ENCODE measurements at places on chromosomes 2 and 18. TPM values are rescaled to one million over a fixed set of nuclear protein-coding genes. Genes with fewer than 3 reads are reported as not detected.
A peak's percentile ranks its signal among the peaks of the same experiment; 100 is the strongest.

DNA sequence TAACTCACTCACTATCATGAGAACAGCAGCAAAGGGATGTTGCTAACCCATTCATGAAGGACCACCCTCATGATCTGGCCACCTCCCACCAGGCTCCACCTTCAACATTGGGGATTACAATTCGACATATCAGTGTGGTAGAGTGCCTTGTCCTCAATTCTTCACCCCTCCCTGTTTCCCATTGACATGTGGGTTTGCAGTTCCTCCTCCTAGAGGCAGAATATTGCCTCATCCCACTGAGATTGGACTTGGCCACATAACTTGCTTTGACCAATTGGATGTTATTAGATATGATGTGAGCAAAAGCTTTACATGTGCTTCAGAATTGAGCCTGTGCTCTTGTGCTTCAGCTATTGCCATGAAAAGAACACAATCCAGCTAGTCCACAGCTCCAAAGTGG, 217.0 kb upstream of the CXCR4 start:
- no peak overlapping the region for H3K4me3 ChIP-seq
- H3K4me1 ChIP-seq = no peaks in the 10 kb centered on the region
- no peak for DNase-seq
- H3K27ac ChIP-seq = no peak overlapping the region

Gene UGT1A10
- not detected for polyA plus RNA-seq

Gene UBE2E3
- polyA plus RNA-seq = 71.1 TPM

- H3K27ac ChIP-seq = no peak overlapping the region
- peaks cover 12% of the 10 kb centered on the region for H3K4me1 ChIP-seq
- H3K4me3 ChIP-seq = no peak overlapping the region
- no peaks in the 10 kb centered on the region for H3K27me3 ChIP-seq
- H3K36me3 ChIP-seq = no peaks in the 10 kb centered on the region
Observed at GRCh38 chr2:33288011-33288410, 188.4 kb upstream of the RASGRP3 start.

DNA sequence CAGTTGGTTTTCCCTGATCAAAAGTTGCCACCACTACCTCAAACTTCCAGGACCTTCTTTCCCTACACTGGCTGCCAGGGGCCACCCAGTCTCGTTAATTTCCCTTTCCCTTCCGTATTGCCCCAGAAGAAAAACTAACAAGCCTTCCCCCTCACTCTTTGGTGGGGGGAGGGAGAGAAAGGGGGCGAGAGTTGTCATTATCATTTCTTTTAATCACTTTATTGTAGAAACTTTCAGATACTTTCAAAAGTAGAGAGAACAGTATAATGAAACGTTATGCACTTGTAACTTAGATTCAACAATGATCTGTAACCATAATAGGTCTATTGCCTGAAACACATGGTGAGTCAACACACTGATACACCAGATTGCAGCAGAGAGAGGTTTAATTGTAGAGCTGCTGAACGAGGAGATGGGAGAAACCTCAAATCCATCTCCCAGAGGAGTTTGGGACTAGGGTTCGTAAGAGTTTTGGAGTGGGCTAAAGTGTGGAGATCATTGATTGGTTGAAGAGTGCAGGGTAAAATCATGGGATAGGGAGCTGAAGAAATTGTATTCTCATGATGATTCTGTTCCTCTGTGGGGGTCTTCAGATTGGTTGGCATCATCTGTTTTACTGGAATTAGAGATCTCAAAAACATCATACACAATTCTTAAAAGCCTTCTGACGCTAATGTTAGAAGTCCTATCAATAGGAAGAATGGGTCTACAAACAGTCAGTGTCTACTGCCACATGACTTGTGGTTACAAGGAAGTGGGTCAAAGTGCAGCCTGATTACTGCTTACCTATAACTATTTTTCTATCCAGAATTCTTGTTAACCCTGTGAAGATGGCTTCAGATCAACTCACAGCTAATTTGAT, 2.6 kb upstream of the RNF149 start:
- no peaks in the 10 kb centered on the region for H3K27me3 ChIP-seq
- peaks cover 40% of the 10 kb centered on the region for H3K4me1 ChIP-seq
- 0 out of 3 replicates have a peak, but pooled peaks cover 3% of the 10 kb centered on the region for H3K36me3 ChIP-seq
- H3K27ac ChIP-seq = peak overlapping the region; percentile 57
- H3K4me3 ChIP-seq = peak overlapping the region; percentile 10

- H3K4me1 ChIP-seq = peaks cover 86% of the 10 kb centered on the region
- H3K27ac ChIP-seq = no peak overlapping the region
- no peak overlapping the region for H3K4me3 ChIP-seq
- H3K36me3 ChIP-seq = no peaks in the 10 kb centered on the region
Observed at GRCh38 chr2:112813280-112813966, 23.2 kb downstream of the IL1B start.

Gene GLB1L
- 6.2 TPM for polyA plus RNA-seq

Gene EFR3B
- polyA plus RNA-seq = 0.42 TPM

GRCh38 chr2:3517948-3518495, 1.3 kb downstream of the ADI1 start:
- no peaks in the 10 kb centered on the region for H3K27me3 ChIP-seq
- peak overlapping the region; percentile 96 for H3K27ac ChIP-seq
- peaks cover 14% of the 10 kb centered on the region for H3K36me3 ChIP-seq
- H3K4me3 ChIP-seq = peak overlapping the region; percentile 88
- peaks cover 74% of the 10 kb centered on the region for H3K4me1 ChIP-seq
- peak; percentile 75 for DNase-seq

DNA sequence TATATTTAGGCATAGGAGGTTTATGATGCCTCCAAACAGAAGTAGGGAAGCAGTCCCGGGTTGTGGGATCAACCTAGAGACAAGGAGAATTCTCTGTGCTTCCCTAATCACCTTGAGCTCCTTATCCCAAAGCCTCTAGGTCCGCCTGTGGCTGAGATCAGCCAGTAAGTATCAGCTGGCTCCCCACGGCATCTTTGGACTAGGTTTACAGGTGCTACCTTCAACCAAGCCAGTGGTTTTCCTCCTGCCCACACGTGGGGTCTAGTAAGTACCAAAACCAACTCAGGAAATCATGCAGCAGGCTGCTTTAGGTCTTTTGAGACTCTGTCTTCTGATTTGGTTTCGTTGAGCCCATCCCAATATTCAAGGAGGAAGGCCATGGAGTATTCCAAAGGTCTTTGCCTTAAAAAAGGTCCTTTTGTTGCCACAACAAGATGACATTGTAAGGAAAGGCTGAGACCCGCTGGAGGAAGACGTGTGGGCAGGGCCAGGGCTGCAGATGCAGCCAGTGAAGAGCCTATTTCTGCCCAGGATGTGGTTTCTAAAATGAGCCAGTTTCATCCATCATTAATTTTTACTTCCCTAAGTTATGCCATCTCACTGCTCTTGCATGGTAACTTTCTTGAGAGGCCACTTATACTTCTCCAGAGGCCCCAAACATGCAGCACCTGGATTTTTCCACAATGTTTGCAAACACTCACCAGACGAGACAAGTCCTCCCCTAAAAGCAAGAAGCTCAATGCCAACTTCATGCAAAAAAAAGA, 248.7 kb downstream of the RNF152 start:
- H3K4me3 ChIP-seq = no peak overlapping the region
- no peaks in the 10 kb centered on the region for H3K4me1 ChIP-seq
- H3K27me3 ChIP-seq = no peaks in the 10 kb centered on the region
- H3K36me3 ChIP-seq = no peaks in the 10 kb centered on the region

DNA sequence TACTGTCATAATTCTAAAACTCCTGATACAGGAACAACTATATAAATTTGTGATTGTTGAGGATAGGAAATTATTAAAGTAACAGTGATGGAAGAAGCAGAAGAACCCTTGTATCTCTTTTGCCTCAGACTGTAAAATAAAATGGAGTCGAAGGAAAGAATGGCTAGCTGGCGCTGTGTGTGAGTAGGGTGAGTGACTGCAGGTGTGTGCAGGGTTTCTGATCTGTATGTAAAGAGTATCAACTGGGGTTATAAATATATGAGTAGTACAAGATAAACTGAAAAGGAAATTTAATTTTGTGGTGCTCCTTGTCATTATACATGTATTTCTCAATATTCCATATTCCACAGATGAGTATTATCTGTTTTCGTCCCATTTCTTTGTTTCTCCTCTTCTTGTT, 15.2 kb downstream of the POLI start:
- no peaks in the 10 kb centered on the region for H3K27me3 ChIP-seq
- H3K27ac ChIP-seq = no peak overlapping the region
- peaks cover 3% of the 10 kb centered on the region for H3K36me3 ChIP-seq
- H3K4me3 ChIP-seq = no peak overlapping the region
- H3K4me1 ChIP-seq = peaks cover 11% of the 10 kb centered on the region
- DNase-seq = no peak

DNA sequence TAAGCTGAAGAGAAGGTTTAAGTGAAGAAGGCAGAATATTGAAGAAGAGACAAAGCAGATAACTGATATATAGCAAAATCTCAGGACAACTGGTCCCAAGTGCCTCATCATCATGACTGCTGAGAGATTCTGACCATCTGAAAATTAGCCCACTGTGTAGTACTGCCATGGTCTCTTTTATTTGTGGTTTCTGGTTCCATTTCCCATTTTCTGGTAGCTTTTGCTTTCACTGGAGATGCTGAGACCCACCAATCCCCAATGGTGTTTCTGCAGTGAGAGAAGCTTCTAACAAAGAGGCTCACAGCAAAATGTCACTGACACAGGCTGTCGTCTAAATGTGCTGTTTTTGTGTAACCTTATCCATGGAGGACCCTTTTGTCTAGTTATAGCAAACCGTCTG, 79.5 kb downstream of the TMEM163 start:
- H3K36me3 ChIP-seq = no peaks in the 10 kb centered on the region
- H3K4me1 ChIP-seq = no peaks in the 10 kb centered on the region
- no peak overlapping the region for H3K4me3 ChIP-seq
- DNase-seq = no peak

Gene LOXHD1
- polyA plus RNA-seq = not detected

GRCh38 chr18:59067873-59068272, 71.8 kb upstream of the SEC11C start:
- DNase-seq = no peak
- H3K27ac ChIP-seq = no peak overlapping the region
- no peaks in the 10 kb centered on the region for H3K27me3 ChIP-seq
- H3K36me3 ChIP-seq = no peaks in the 10 kb centered on the region
- H3K4me3 ChIP-seq = no peak overlapping the region

Gene TNFAIP6
- polyA plus RNA-seq = not detected

DNA sequence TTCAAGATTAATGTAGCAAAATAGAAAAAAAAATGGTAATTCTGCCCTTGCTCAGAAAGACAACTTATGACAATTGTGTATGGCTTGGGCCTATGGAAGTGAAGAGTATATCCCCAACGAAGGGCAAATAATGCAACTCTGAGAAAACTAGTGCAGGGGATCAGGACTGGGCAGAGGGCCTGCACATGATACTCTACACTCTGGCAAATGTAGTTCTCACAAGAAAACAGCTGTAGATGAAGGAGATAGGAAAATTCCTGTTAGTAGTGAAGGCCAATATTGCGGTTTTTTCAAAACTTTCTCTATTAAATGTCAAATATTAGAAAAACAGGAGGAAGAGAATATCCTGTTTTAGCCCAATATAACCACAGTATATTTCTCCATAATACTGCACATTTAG, 77.8 kb downstream of the SCN9A start:
- no peak overlapping the region for H3K4me3 ChIP-seq
- no peak for DNase-seq
- no peak overlapping the region for H3K27ac ChIP-seq

GRCh38 chr2:200698217-200698616, 112.4 kb downstream of the AOX1 start:
- H3K4me1 ChIP-seq = peaks cover 19% of the 10 kb centered on the region
- H3K27me3 ChIP-seq = no peaks in the 10 kb centered on the region
- no peak for DNase-seq

- no peaks in the 10 kb centered on the region for H3K4me1 ChIP-seq
- DNase-seq = no peak
- no peaks in the 10 kb centered on the region for H3K27me3 ChIP-seq
- no peak overlapping the region for H3K4me3 ChIP-seq
Observed at GRCh38 chr2:138213084-138213483, 248.8 kb downstream of the HNMT start.

DNA sequence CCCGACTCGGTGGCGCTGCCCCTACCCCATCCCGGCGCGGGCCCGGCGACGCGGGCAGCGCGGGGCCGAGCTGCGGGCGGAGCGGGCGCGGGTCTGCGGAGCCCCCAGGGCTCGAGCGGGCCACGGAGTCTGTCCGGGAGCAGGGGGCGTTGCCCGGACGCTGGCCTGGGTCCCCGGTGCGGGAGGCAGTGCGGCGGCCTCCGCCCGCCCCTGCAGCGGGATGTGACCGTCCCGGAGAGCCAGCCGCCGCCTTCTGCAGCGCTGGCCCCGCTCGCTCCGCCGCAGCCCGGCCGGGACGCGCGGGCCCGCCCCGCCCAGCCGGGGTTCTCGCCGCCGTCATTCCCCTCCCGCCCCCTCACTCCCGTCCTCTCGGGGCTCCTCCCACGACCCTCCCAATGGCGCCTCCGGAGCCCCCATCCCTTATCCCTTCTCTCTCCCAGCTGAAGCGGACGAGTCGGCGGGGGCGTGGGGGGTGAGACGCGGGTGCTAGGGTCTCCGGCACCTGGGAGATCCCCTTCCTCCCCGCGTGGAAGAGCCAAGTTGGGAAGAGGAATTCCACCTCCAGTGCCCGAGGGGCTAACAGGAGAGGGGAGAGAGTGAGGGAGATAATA, at the start of gene FNDC4:
Gene FNDC4, minus strand, starts transcription at position 257 of the 611 bp plus-strand sequence. CDS start 521 bp downstream, outside the sequence.
- peak within 1 kb of the TSS; percentile 86 for H3K27ac ChIP-seq
- H3K4me3 ChIP-seq = peak within 1 kb of the TSS; percentile 81
- H3K27me3 ChIP-seq = no peaks in the 10 kb centered on the region
- H3K4me1 ChIP-seq = peaks cover 64% of the 10 kb centered on the region

DNA sequence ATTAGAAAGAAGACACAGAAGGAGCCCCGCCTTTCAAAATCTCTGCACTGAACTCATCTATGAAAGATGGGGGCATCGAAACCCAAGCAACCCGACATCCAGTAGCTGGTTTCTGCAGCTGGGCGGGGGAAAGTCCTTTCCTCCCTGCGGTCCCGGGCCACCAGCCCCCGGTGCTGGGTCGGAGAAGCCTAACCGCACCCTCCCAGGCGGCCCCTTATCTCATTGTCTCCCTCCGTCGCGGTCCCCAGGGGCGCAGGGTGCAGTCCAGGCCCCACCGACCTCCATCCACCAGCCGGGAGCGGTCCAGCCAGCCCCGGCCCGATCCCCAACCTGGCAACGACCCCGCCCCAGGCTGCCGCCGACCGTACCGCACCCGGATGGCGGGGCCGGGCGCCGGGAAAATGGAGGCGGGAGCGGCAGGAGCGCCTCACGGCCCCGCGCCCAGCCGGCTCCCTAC, 452 bp downstream of the RAPH1 start:
- peaks cover 30% of the 10 kb centered on the region for H3K4me1 ChIP-seq
- H3K27ac ChIP-seq = peak overlapping the region; percentile 78
- H3K36me3 ChIP-seq = no peaks in the 10 kb centered on the region
- DNase-seq = peak; percentile 12
- H3K4me3 ChIP-seq = peak overlapping the region; percentile 99

All from HepG2 (cell line).